ENCODE measurements at places on chromosomes 2 and 18. TPM values are rescaled to one million over a fixed set of nuclear protein-coding genes. Genes with fewer than 3 reads are reported as not detected.

The CCDC141 gene
- 12.3 TPM for total RNA-seq

GRCh38 chr18:68733707-68734106 lies 18.8 kb upstream of the TMX3 start:
- no peak for DNase-seq

DNA sequence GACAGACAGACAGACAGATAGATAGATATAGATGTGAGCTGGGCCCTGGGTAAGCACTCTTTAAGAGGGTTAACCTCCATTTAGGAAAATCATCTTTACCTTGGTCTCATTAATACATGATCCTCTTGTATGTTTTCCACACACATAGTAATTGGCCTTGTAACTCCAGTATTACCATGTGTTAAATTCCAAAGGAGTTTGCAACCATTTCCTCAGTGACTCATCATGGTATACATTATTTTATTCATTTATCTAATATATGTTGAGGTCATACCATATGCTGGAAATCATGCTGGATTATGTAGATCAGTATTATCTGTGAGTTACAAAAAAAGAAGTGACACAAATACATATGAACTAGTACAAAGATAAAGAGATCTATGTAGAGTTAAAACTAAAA lies 504.3 kb downstream of the DCC start:
- no peak for DNase-seq

- no peak for DNase-seq
Observed at GRCh38 chr18:75116809-75117208, 92.1 kb downstream of the PTGR3 start.

DNA sequence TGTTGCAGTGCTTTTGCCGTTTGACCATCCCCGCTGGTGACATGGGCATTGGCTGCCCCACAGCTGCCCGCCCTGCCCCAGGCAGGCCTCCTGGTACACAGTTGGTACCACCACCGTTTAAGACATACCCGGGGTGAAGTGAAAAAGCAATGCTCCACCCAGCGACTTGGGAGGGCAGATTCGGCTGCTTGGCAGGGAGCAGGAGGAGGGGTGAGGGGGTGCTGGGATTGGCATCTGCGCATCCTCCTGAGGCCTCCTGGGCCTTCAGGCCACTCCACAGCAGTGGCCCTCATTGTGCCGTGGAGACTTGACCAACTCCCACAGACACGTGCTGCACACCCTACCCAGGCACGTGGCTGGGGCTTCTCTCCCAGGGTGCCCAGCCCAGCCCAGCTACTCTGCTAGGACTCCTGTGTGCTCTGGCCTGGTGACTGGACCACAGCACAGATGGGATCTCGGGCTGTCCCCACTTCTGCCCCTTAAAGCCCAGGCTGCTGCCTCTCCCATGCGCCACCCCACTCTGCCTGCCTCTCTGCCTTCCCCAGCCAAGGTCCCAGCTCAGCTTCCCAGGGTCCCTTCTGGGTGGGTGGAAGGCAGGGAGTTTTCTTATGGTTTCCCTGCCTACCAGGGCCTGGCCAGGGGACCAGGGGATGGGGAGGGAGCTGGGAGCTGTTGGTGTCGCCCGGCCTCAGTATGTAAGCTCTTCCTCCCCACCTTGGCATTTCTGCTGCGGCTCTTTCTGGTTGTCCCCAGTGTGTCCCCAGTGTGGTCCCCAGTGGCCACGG lies 157.0 kb upstream of the HS6ST1 start:
- no peak for DNase-seq

DNA sequence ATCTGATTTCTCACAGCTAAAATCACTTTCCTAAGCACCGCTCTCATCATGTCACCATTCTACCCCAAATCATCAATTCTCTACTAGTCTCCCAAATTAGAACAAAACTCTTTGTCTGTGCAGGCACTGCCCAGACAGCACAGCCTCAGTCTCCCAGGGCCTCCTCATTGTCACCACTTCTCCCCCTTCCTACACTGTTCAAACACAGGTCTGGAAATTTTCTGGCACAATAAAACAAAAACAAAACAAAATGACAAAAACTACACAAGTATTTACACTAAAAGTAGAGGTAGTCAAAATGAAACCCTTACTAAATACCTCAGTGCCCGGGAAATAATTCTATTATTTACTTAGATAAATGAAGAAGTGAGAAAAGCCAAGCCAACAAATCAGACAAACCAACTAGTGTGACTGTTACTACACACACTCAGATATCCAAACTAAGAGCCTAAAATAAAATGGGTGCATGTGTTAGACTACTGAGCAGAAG lies 156.2 kb upstream of the DNMT3A start:
- DNase-seq = no peak

GRCh38 chr18:22613058-22613690 lies 195.5 kb upstream of the CTAGE1 start:
- no peak for DNase-seq

DNA sequence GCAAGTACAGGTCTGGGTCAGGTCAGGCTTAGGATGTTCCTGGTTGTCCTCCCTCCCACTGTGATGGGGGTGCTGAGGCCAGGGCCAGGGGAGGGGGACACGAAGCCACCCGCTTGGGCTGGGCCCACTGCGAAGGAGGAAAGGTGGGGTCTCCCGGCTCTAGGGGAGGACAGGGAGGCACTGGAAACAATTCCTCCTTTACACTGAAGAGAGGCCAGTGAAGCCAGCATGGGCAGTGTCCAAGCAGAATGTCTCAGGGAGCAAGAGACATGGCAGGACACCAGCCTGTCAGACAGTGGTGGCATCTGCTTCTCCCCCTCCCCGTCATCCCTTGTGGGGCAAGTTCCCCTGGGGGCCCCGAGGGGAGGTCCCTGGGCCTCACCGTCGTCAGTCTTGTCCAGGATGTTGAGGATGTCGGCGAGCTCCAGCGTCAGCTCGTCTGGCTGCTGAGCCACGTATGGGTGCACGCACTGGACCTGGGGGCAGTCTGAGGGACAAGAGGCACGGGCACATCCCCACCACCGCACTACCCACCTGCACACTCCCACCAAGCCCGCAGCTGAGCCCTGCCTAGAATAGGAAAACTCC lies 10.8 kb downstream of the SNORC start:
- no peak for DNase-seq

DNA sequence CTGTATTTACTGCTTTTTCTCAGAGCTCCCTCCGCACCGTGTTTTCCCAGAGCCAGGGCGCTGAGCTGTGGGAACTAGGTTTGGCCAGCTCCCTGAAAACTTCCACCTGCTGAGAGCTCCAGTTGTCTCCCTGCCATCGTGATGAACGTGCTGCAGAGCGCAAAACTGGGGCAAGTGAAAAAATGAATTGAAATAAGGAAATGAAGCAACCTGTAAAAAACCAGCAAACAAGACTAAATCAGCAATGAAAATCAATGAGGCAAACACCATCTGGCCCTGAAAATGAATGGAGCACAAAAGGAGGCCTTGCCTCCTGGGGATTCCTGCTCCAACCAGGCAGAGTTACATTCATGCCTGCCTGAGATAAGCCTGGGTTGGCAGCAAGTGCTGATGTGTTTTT lies 129.9 kb downstream of the MARCHF4 start:
- DNase-seq = no peak
